ENCODE measurements at places on chromosomes 2 and 18.

- DNase-seq: peak; percentile 20
Observed at GRCh38 chr2:105329561-105330495, at the start of gene TGFBRAP1. TGFBRAP1 (minus strand) TSS chr2:105329735; CDS start chr2:105308301, 21,434 bp downstream.

GRCh38 chr2:214395040-214395439, 15.8 kb upstream of the VWC2L start:
- DNase-seq: no peak

GRCh38 chr18:8507361-8507760, 101.9 kb upstream of the RAB12 start:
- no peak for DNase-seq

DNA sequence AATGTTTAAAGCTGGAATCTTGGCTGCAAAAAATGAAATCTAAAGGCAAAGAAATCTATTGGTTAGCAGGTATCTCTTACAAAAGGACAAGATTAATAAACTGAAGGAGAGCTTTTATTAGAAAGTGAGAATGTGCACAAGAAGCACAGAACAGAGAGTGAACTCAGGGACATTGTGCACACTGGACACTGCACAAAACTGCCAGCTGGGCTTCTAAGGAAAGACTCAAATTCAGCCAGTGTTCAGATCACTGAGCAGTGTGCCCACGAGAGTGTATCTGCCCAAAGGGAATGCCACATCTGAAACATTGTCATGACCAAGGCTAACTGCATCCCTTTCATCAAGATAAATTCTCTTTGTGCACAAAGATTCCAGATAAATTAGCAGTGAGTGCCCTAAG, 129.7 kb upstream of the KCNH7 start:
- no peak for DNase-seq

GRCh38 chr2:75428646-75429443, 131.9 kb downstream of the EVA1A start:
- no peak for DNase-seq
